H9 (cell line): ENCODE measurements at places on chromosomes 1 and 21. TPM values are rescaled to one million over a fixed set of nuclear protein-coding genes. Genes with fewer than 3 reads are reported as not detected.

SPSB1 gene
- 2.7 and 2.9 TPM in 2 replicates for total RNA-seq

TSTD1 gene
- 73.7 and 77.0 TPM in 2 replicates for total RNA-seq

CNIH4 gene
- 104 and 114 TPM in 2 replicates for total RNA-seq

TRIM67 gene
- not detected in 2 replicates for total RNA-seq

ADAM30 gene
- not detected in 2 replicates for total RNA-seq

MANEAL gene
- total RNA-seq, result 22.7 and 24.2 TPM in 2 replicates

FMO5 gene
- total RNA-seq, result 0.61 and 0.72 TPM in 2 replicates

NPHS2 gene
- not detected in 2 replicates for total RNA-seq

SPRR2A gene
- not detected in 2 replicates for total RNA-seq

NCAM2 gene
- 2.2 and 2.6 TPM in 2 replicates for total RNA-seq

ARHGEF16 gene
- 48.1 and 48.5 TPM in 2 replicates for total RNA-seq

DNA sequence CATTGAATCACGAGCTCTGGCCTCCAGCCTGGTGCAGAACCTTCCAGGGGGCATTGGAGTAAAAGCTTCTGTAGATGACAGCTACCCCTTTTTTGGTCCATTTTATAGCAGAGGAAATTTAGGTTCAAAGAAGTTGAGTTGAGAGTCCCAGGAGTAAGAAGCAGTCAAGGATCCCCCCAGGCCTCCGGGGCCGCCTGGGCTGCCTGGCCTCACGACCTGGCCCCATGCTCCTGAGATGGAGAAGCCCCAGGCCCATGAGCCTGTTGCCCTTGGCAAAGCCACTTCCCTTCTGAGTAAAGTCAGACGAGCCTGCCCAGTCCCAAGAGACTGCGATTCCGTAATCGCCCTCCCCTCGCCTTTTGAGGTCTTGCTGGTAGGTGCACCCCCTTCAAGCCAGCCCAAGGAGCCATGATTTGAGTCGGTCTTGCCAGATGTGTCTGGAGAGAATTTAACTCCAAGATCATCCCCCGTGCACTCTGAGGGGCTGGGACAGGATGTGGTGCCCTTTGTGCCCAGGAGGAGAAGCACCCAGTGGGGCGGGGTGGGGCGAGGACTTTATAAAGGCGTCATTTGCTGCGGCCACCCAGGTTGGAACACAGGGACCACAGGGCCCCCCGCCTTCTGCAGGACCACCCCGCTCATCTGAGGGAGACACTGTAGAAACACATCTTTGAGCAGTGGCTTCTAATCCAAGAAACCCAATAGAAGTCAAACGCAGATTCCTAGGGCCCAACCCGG is 30.1 kb downstream of the PDE9A start:
- H3K36me3 ChIP-seq, result peaks cover 32% of the 10 kb centered on the region
- H3K27me3 ChIP-seq, result no peaks in the 10 kb centered on the region
- no peak overlapping the region for H3K27ac ChIP-seq
- H3K4me3 ChIP-seq, result no peak overlapping the region

GRCh38 chr1:28602536-28603439 is 10.7 kb downstream of the RAB42 start:
- H3K4me1 ChIP-seq, result no peaks in the 10 kb centered on the region
- H3K27ac ChIP-seq, result no peak overlapping the region
- no peaks in the 10 kb centered on the region for H3K27me3 ChIP-seq
- DNase-seq, result no peak
- H3K4me3 ChIP-seq, result no peak overlapping the region

GRCh38 chr1:11528611-11529261 is 49.8 kb downstream of the DISP3 start:
- H3K27me3 ChIP-seq, result no peaks in the 10 kb centered on the region
- no peak overlapping the region for H3K27ac ChIP-seq
- no peaks in the 10 kb centered on the region; the same call in 1 of the 2 replicates for H3K4me1 ChIP-seq
- H3K4me3 ChIP-seq, result no peak overlapping the region
- peaks cover 5% of the 10 kb centered on the region; the same call in 1 of the 2 replicates for H3K36me3 ChIP-seq

DNA sequence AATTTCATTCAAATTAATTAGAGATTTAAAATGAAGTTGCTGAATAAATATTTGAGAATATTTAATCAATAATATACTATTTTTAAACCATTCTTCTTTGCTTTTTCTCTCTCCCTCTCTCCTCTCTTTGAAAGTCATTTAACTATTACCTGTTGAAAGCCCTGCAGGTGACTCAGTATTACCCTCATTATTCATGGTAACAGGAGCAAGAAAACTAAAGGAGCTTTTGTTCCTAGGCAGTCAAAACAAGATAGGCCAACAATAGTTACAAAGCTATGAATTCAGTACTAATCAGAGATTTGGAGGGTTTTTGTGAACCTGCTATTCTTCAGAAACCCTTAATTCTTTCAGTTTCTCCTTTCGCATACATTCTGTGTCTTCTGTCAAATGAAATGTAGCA is 721.3 kb upstream of the NCAM2 start:
- no peak for DNase-seq
- peaks cover 7% of the 10 kb centered on the region for H3K36me3 ChIP-seq

DNA sequence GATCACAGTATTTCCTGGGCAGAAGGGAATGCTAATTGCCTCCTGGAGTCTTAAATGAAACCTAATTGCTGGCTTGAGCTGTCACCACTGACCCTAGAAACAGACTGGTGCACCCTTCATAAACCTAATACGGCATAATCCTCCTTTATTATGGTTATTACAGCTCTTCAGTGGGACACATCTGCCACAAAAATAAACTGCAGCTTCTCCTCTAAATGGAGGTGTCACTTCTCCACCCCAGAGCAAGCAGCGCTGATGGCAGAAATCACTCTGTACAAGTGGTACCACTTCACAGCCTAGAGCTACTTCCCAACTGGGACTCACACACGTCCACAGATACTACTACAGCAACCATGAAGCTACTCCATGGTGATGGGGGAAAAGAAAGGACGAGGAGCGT is 11.1 kb downstream of the PTPN14 start:
- no peak for DNase-seq
- no peaks in the 10 kb centered on the region for H3K27me3 ChIP-seq
- H3K4me3 ChIP-seq, result no peak overlapping the region

DNA sequence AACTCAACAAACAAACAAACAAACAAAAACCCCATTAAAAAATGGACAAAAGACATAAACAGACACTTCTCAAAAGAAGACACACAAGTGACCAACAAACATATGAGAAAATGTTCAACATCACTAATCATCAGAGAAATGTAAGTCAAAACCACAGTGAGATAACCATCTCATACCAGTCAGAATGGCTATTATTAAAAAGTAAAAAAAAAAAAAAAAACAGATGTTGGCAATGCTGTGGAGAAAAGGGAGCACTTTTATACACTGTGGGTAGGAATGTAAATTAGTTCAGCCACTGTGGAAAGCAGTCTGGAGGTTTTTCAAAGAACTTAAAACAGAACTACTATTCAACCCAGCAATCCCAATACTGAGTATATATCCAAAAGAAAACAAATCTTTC is 94.7 kb downstream of the PLPP3 start:
- H3K4me3 ChIP-seq, result no peak overlapping the region
- H3K27me3 ChIP-seq, result no peaks in the 10 kb centered on the region
- no peaks in the 10 kb centered on the region for H3K36me3 ChIP-seq
